ENCODE measurements at places on chromosomes 6 and 20.

DNA sequence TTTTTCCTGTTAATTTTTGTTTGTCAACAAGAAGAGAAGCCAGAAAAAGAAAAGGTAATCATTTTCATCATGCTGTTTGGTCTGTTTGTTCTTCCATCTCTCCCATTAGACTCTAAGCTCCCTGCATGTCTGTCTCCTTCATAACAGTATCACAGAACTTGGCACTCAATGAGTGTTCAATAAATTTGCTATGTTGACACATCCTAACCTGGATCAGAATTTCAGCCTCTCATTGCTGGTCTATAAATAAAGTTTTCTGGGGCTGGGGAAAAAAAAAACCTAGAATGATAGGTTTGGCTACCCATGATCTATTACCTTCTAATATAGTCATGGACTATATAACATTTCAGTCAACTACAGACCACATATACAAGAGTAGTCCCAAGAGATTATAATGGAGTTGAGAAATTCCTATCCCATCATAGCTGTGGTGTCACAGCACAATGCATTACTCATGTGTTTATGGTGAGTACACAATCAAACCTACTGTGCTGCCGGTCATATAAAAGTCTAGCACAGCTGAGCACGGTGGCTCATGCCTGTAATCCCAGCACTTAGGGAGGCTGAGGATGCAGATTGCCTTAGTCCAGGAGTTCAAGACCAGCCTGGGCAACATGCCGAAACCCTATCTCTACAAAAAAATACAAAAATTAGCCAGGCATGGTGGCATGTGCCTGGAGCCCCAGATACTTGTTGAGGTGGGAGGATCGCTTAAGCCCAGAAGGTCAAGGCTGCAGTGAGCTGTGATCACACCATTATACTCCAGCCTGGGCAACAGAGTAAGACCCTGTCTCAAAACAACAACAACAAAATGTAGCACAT is 5.9 kb downstream of the NUDT3 start:
- no peak for DNase-seq
- no peak overlapping the region for H3K27ac ChIP-seq
- H3K27me3 ChIP-seq: no peaks in the 10 kb centered on the region
- H3K4me3 ChIP-seq: no peak overlapping the region
- H3K36me3 ChIP-seq: peaks cover 7% of the 10 kb centered on the region
- peaks cover 12% of the 10 kb centered on the region for H3K4me1 ChIP-seq

DNA sequence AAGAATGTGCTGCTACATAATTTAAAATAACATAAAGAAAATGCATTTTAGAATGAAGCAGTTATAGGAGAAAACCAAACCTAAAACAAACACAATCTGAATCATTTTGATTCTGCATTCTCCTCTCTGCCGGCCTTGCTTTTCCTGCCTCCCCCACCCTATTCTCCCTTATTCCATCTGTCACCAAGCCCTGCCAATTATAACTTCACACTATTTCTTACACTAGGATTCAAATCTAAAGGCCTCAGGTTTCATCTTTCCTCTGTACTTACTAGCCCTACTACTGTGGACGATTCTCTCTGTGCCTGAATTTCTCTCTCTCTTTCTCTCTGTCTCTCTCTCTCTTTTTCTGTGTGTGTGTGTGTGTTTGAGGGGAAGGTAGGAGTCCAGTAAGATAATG is 18.7 kb upstream of the PRIM2 start:
- H3K4me3 ChIP-seq: no peak overlapping the region
- H3K4me1 ChIP-seq: no peaks in the 10 kb centered on the region
- H3K27ac ChIP-seq: no peak overlapping the region
- no peaks in the 10 kb centered on the region for H3K36me3 ChIP-seq

DNA sequence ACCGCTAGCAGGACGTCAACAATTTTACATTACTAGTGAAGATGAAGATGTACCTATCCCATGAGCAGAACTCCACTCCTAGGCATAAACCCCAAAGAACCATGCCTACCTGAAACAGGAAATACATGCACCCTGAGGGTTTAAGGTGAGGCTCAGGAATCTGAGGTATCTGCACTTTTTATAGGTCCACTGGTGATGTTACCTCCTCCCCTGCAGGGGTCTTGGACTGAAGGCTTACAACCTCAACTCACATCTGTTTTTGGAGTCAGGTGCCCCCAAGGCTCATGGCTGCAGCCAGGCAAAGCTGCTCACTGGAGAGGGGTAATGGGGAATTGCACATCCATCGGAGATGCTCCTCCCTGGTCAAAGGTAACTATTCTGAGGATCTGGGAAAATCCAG is 132.5 kb upstream of the TRAF3IP2 start:
- H3K36me3 ChIP-seq: peaks cover 62% of the 10 kb centered on the region
- H3K27me3 ChIP-seq: no peaks in the 10 kb centered on the region
- DNase-seq: no peak
- peak overlapping the region; percentile 62 for H3K4me3 ChIP-seq
- H3K4me1 ChIP-seq: peaks cover 97% of the 10 kb centered on the region

DNA sequence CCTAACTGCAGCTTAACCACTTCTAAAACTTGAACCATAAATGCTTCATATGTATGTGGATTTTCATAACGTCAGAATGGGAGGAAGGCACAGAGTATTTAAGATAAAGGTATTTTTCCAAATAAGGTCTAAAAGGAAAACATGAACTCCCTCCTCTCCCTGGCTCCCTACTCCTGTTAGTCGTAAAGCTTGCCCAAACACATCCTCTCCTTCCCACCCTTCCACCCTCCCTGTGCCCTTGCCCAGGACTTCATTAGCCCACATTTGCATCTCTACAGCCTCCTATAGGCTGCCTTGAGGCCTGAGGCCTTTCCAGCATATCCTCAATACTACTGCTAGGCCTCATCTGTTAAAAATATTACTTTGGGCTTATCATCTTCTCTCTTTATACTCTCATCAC is 17.1 kb upstream of the SMIM13 start:
- no peaks in the 10 kb centered on the region for H3K4me1 ChIP-seq
- no peak overlapping the region for H3K27ac ChIP-seq
- peaks cover 9% of the 10 kb centered on the region for H3K27me3 ChIP-seq
- no peak overlapping the region for H3K4me3 ChIP-seq
- no peak for DNase-seq
- H3K36me3 ChIP-seq: no peaks in the 10 kb centered on the region

DNA sequence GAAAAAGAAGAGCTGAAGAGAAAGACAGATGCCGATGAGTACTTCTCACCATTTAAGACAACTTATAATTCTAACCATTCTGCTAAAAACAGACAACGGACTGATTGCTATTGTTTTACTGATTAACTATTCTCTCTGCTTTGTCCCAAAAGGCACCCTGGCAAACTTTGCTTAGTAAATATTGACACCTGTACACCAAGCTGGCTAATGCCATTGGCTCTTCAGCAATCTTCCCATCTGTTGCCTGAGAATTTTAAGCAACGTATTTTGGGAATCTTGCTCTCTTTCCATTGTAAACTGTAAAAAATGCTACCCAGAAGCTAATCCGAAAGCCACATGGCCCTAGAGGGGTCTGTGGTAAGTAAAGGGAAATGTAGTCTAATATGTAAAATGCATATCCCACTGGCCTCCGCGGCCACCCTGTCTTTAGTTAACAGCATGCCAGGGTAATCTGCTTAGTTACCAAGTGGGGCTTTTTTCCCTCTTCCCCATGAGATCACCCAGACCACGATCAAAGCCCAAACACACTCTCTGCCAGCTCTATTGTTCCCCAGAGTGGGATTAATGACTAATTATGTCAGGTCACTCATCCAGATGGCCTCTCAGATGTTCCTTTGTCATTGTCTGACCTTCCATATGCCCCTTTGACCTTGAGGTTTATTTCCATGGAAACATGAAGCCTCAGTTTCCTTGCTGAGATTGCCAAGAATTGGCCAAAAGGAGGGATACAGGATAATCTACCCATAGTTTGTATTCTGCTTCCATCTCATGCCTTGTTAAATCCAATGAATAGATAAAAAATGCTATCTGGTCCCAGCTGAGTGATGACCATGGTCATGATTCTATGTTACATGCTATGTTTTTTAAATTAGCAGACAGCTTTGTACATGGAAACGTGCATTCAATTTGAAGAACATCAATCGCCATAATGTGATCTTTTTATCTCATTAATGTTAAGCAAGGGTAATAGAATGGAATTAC is 216.4 kb upstream of the MCHR2 start:
- H3K27ac ChIP-seq: no peak overlapping the region
- no peak overlapping the region for H3K4me3 ChIP-seq
- DNase-seq: no peak
- H3K27me3 ChIP-seq: peaks cover 26% of the 10 kb centered on the region

GRCh38 chr6:98382246-98382645 is 452.1 kb upstream of the POU3F2 start:
- no peaks in the 10 kb centered on the region for H3K36me3 ChIP-seq
- no peak overlapping the region for H3K4me3 ChIP-seq
- no peaks in the 10 kb centered on the region for H3K4me1 ChIP-seq
- DNase-seq: no peak
- H3K27me3 ChIP-seq: no peaks in the 10 kb centered on the region

- no peak overlapping the region for H3K4me3 ChIP-seq
- H3K27ac ChIP-seq: no peak overlapping the region
- peaks cover 10% of the 10 kb centered on the region for H3K27me3 ChIP-seq
- DNase-seq: no peak
- no peaks in the 10 kb centered on the region for H3K36me3 ChIP-seq
- H3K4me1 ChIP-seq: no peaks in the 10 kb centered on the region
Measured at GRCh38 chr20:51931371-51931781, 129.1 kb upstream of the SALL4 start.

- H3K36me3 ChIP-seq: peaks cover 4% of the 10 kb centered on the region
- no peak for DNase-seq
- H3K4me3 ChIP-seq: no peak overlapping the region
Measured at GRCh38 chr6:1383729-1384548, 5.4 kb upstream of the FOXF2 start.

GRCh38 chr6:118652051-118652615 is 742 bp upstream of the CEP85L start:
- H3K36me3 ChIP-seq: peaks cover 12% of the 10 kb centered on the region
- peak overlapping the region; percentile 91 for H3K4me3 ChIP-seq
- no peak for DNase-seq
- H3K4me1 ChIP-seq: peaks cover 41% of the 10 kb centered on the region
- H3K27me3 ChIP-seq: no peaks in the 10 kb centered on the region

GRCh38 chr6:152318278-152318677 is 318.9 kb downstream of the SYNE1 start:
- DNase-seq: no peak
- no peak overlapping the region for H3K27ac ChIP-seq
- H3K27me3 ChIP-seq: no peaks in the 10 kb centered on the region
- H3K36me3 ChIP-seq: peaks cover 43% of the 10 kb centered on the region
- H3K4me1 ChIP-seq: peaks cover 5% of the 10 kb centered on the region
- no peak overlapping the region for H3K4me3 ChIP-seq

DNA sequence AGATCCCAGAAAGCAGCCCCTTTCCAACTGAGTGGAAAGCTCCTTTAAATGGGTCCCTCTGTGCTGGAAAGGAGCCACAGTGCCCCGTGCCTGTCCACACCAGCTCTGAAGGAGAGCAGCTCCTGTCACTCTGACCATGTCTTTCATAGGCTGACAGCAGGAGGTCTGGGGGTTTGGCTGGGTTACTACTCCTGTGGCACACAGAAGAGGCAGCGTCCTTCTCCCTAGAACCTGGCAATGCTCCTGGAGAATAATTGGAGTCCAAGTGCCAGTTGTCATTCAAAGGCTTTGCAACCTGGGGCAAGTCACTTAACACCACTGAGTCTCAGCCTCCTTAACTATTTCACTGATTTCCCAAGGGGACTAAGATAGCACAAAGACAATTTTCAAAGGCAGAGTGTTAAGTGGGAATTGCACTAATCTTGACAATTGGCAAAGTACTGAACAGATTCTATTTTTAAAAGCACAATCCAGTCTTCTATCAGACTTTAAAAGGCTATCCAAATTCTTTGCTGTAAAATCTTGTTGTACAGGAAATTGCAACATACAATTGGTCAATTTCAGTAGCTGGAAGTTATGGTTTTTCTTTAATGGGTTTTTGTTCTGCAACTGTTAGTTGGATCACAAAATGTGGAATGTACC is 457.2 kb downstream of the KIF16B start:
- H3K4me3 ChIP-seq: no peak overlapping the region
- no peaks in the 10 kb centered on the region for H3K36me3 ChIP-seq
- no peak overlapping the region for H3K27ac ChIP-seq
- no peaks in the 10 kb centered on the region for H3K4me1 ChIP-seq
- H3K27me3 ChIP-seq: no peaks in the 10 kb centered on the region
- no peak for DNase-seq

DNA sequence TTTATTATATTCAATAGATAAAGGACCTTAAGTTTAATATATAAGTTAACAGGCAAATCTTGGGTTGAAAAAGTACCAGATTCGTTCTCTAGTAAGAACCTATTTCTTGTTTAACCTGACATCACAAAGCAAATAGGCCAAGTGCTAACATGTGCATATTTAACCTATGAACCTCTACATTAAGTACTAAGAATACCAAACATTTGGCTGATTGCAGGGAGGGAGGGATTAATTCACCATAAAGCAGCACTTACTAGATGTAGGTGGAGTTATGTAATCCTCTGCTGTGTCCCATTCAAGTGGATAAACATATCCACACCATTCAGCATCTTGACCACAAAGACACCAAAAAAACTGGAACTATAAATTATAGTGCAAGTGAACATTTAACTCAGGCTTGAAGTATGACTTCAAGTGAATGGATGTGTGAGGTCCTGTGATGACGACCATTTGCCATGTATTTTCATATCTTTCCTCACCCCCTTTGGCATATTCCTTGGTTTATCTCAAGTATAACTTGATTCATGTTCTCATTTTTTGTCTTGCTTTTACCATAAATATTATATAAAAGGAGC is 10.2 kb downstream of the STX11 start:
- peaks cover 40% of the 10 kb centered on the region for H3K4me1 ChIP-seq
- H3K36me3 ChIP-seq: peaks cover 8% of the 10 kb centered on the region
- no peak overlapping the region for H3K27ac ChIP-seq
- DNase-seq: no peak

All from central memory CD8-positive, alpha-beta T cell (primary cell).